Pons (tissue), 1 donor: ENCODE measurements at places on chromosomes 3 and 15.

DNA sequence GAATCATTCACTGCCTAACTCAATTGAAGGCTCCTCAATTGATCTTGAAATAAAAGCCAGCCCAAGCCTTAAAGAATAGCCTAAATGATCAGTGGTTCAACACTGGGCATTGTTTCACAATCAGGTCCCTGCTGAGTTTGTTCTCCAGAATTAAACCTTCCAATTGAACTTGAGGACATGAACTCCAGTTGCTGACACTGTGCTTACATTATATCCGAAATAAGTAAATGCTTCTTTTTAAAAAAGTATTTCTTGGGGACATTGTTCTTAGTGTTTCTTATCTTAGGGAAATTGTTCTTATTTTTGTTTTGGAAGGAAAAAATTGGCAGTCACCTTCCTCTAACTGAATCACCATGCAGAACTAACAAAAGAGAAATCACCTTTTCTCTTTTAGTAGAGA is 450.2 kb downstream of the RBMS3 start:
- no peak for DNase-seq

GRCh38 chr15:78272316-78272715 is 8.0 kb downstream of the DNAJA4 start:
- DNase-seq: no peak

DNA sequence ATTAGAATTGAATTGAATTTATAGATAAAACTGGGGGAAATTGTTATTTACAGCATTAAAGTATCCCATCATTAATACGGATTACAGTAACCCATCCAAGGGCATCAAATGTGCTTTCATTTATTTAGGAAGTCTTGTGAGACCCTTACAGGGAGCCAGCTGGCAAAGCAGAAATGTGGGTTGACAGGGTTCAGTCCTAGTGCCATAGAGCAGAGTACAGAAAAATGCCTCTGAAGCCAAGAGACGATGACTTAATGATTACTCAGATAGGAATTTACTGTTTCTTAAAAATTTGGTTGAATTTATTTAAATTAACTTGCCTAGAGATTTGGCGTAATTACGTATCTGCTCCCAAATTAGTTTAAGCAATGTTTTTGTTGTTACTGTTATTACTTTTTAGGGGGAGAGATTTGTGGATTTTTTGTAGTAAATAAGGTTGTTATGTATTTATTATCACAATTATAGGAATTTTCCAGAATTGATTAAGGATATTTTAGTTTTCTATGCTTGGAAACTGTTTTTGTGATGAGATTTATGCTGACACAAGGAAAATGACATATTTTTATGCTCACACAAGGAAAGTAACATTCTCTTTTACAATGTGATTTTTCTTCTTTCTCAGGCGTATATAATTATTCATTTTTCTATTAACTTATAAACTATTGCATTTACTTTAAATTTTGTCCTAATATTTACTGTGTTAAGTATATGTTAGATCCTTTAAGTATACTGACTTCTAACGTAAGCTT is 152.0 kb downstream of the EPHA6 start:
- DNase-seq: no peak

DNA sequence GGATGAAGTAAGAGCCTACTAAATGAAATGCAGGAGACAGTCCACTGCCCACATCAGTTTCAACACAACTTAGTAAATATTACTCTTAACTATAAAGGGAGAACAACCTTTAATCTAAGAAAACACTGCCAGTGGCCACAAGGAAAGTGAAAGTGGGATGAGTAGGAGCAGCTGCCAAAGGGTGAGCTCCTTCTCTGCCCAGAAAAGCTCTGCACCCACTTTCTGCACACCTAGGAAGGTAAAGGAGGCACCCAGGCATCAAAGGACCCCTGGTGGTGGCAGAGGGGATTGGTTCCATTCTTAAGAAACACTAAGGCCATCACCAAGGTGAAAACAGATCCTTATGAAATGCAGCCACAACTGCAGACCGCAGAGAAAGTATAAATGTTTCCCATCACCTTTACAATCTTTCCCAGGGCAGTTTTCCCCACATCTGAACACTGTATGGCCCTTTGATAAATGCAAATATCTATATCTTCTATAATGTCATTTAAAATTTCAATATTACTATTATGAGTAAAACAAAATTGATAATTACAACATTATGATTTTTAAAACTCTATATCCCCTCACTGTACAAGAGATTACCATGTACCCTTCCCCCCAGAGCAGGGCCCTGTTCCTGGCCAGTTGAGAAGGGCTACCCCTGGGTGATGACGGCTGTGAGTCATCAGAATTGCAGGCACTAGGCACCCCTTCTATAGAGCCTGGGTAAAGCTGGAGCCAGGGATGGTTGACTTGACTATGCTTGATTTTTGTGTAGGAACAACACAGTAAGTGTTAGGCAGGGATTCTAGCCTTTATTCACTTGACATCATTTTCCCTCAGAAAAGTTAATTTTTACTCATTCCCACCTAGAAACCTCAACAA is 92.0 kb downstream of the SNRK start:
- no peak for DNase-seq

DNA sequence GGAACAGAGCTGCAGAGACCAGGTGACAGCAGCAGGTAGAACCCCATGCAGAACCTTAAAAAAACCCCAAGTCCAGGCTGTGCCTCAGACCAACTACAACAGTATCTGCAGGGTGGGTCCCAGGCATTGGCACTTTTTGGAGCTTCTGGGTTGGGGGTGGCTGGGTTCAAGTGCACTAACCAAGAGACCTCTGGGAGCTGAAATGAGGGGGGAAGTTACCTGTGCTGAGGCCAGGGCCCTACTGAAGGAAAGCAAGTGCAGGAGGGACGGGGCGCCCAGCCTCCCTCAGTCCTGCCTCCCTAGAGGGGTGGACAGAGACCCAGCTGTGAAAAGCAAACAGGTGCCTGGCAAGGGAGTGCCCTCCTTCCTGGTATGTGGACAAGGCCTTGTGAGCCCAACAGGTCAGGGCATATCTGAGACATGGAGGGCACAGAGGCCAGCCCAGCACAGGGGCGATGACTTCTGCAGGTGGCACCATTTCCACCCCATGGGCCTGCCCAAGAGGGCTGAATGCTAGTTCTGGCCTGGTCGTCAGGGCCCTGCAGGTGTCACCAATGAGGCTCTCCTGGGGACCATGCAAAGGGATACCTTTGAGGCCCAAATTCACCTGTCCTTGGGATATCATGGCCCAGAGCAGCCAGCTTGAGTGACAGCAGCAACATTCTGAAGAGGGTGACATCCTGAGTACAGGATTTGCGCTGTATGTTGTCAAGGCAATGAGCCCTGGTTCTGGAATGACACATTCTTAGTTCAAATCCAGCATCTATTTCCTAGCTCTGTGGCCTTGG is 18.7 kb downstream of the CTSH start:
- no peak for DNase-seq

GRCh38 chr15:99167640-99168039 is 62.8 kb downstream of the SYNM start:
- no peak for DNase-seq

DNA sequence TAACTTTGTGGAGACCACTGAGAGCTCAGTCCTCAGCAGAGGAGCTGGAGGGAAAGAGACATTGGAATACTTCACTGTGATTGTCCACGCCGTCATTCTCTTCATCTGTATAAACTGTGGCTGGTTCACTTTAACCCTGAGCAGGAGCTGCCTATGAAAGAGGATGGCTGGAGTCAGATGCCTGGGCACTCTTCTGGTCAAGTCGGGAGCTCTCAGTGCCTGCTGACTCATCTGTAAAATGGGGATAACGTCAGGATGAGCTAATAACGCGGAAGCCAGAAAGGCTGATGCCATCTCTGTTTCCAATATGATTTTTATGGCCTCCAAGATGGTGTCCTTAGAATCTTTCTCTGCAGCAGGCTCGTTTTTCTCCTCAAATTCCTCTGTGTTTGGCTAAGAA is 51.6 kb upstream of the MRPS22 start:
- no peak for DNase-seq

DNA sequence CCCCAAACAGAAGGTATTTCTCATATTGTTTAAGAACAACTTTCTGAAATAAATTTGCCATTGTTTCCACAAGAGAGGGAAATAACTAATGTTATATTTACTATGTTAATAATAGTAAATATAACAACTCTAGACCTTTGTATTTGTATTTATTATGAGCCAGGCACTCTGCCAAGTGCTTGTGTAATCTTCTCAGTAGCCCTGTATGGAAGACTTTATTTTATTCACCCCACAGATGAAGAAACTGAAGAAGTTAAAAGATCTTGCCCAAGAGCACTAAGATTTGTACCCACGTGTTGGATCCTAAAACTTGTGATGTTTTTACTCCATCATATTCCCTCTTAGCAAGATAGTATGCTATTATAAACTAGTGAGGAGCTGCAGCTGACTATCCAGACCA is 12.0 kb upstream of the GNB4 start:
- DNase-seq: no peak

DNA sequence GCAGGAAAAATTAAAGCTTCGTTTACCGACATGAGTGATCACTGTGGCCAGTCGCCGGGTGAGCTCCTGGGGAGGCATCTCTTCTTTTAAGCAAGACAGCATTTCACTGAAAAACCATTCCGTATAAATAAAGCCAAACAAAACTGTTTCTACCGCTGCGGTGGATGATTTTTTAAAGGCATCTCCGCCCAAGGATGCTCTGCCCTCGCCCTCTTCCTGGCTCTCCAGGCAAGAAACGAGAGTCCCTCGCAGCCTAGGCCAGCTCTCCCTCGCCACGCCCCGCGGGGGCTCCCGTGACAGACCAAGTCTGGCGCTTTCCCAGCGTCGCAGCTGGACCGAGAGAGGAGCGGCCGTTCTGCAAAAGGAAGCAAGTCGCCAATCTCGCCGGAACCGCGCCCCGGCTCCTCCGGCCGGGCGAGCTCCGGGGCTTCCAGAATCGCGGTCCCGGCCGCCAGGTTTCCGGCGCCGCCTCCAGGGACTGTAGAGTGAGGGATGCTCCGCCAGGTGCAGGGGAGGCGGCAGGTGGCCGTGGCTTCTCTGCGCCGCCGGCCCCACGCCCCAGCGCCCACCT is 458 bp downstream of the MCF2L2 start:
- peak; percentile 63 for DNase-seq

- DNase-seq: no peak
Observed at GRCh38 chr3:122913539-122914100, 113.9 kb downstream of the SEMA5B start.

GRCh38 chr3:110349295-110349694 is 722.3 kb upstream of the NECTIN3 start:
- no peak for DNase-seq

- no peak for DNase-seq
Observed at GRCh38 chr15:80199869-80200268, 47.1 kb downstream of the FAH start.

- no peak for DNase-seq
Observed at GRCh38 chr15:49137861-49138260, 17.5 kb downstream of the COPS2 start.

GRCh38 chr3:29822071-29822470 is 541.2 kb downstream of the RBMS3 start:
- no peak for DNase-seq

DNA sequence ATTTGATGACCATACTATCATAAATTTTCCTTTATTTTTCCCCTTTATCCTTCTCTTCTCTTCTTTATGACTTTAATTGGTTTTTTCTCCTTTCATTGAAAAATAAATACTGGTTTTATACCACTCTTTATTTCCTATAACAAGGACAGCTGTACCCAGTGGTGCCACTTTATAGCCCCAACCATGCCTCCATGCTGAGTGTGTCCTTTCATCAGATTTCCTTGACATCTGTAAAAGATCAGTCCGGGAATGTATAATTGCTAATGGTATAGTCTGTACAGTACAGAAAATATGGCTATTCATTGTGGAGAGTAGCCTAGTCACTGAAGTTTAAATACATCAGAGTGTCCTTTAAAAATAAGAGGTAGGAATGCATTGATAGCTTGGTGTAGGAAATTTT is 74.6 kb downstream of the EPHA3 start:
- no peak for DNase-seq

GRCh38 chr15:92683511-92683834 is 27.9 kb upstream of the FAM174B start:
- peak; percentile 65 for DNase-seq

GRCh38 chr3:176523114-176523513 is 674.2 kb downstream of the TBL1XR1 start:
- no peak for DNase-seq

GRCh38 chr3:178568155-178568731 is 32.0 kb downstream of the KCNMB2 start:
- no peak for DNase-seq

DNA sequence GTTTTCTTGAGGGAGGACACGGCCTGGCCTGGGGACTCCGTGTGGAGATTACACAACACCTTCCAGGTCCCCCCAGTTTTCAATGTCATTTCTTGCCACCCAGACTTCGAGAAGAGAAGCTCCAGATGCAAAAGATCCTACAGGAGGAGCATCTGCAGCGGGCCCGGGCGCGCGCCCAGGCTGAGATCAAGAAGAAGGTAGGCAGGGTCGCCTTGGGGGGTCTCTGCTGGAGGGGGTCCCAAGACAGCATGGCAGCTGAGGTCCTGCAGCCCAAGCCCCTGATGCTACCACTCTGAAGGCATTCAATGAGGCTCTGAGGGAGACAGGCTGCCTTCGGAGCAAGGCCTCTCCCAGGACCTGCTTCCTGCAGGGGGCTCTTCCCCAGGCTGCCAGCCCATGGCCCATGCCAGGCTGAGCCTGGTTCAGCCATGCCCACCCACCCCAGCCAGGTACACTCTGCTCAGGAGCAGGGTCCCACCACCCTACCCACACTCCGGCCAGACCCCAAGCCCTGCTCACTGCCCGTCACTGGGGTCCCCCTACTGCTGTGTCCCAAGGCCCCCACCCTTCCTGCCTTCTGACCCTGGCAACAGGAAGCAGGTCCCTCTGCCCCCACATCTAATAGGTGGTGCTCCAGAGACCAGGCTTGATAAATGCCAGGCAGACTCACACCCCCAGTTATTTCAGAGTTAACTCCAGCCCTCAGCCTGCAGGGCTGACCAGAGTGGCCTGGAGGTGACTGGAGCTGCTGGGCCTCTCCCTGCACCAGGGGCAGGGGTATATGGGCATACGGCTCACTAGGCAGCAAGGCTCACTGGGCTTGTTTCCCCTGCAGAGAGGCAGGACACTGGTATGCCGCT is 40.0 kb downstream of the ZXDC start:
- DNase-seq: no peak

- no peak for DNase-seq
Observed at GRCh38 chr15:70541511-70541910, 221.8 kb downstream of the UACA start.

DNA sequence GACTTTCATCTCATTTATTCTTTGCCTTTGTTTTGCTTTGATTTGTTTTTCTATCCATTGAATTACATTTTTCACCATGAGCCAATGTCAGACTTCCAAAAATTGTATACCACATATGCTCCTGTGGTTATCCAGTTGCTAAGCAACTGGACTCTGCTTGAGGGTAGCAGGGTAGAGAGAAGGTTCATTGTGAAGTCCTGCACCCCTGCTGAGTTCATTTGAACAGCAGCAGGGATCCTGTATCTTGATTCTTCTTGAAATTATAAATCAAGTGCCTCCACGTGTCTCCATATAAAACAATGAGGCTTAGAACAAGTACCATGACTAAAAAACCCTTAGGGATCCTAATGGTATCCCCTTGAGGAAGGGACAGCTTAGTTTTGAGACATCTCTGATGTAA is 449.3 kb downstream of the ROBO2 start:
- DNase-seq: no peak

- DNase-seq: no peak
Observed at GRCh38 chr3:101819649-101820206, 29.6 kb upstream of the NFKBIZ start.

GRCh38 chr15:94793641-94794040 is 562.3 kb downstream of the MCTP2 start:
- no peak for DNase-seq
